ENCODE measurements at places on chromosomes 16 and 17. TPM values are rescaled to one million over a fixed set of nuclear protein-coding genes. Genes with fewer than 3 reads are reported as not detected.

DNA sequence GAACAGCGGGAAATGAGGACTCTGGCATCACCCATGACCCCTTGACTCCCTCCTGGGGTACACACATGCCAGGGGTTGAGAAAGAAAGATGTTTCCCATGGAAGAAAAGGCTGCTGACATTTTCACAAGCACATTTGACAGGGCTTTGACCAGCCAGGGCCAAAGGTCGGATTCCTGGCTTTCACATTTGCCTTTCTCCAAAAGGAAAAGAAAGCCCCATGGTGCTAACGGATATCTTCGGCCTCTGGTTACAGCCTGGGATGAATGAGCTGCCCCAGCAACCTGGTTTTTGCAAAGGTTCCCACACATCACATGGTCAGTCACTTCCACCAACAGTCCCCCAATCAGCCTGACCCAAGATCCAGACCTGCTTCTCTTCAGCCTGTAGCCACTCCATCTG lies 478.2 kb upstream of the CDH11 start:
- no peak for DNase-seq

Gene STX1B
- 0.74 TPM for total RNA-seq

DNA sequence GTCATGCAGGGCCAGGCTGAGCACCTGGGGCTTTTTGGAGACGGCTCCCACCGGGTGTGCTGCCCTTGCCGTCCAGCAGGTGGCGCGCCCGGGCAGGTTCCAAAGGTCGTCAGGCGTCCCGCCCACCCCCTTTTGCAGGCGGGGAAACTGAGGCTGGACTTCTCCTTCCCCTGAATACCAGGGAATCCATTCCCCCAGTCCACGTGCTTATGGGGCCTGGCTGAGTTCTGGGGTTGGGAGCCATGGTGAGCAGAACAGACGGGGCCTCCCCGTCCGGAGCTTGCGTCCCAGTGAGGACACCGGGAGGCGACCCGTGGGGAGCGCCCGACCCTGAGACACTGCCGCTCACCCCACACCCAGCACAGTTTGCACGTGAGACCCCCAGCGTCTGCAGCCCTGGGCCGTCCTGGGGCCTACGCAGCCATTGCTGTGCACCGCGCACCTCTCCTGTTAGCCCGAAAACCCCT lies 51.8 kb upstream of the JPH3 start:
- no peak for DNase-seq

Gene ENPP7
- not detected for total RNA-seq

- no peak for DNase-seq
These were observed 5.3 kb downstream of the DOC2A start for GRCh38 chr16:30005341-30006094.

DNA sequence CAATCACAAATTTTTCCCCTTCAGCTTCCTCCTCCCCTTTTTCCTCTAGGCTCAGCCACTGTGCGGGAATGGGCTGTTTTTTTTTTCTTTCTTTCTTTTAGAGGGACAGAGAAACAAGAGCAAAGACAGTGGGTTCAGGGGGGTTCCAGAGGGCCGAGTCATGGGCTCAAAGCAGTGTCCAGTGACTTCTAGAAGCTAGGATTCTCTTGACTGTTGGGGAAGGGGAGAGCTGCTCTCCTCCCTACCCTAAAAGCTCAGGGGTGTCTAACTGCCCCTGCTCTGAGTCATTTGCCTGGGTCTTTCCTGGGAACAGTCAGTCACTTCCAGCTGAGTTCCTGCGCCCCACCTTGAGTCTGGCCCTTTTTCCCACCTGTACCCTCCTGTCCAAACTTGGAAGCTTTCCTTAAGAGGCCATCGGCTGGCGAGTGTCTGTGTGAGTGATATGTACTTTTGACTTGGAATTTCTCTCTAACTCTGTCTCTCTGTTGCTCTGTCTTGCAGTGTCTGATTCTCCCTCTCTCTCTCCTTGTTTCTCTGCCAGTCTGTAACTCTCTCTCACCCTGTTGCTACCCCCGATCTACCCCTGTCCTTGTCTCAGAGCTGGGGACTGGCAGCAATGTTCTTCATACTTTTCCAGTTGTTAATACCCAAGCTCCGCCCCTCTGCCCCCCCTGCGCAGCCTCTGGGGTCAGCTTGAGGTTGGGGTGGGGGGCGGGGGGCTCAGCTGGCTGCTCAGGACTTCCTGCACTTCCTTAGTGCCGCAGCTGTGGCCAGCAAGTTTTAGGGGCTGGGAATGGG lies 2.4 kb downstream of the THRA start:
- no peak for DNase-seq

GRCh38 chr16:2966808-2967191 lies 2.3 kb upstream of the PAQR4 start:
- no peak for DNase-seq

- DNase-seq: no peak
These were observed 13.6 kb downstream of the COX4I1 start for GRCh38 chr16:85812811-85813700.

- no peak for DNase-seq
These were observed 149.4 kb downstream of the RBFOX1 start for GRCh38 chr16:7482032-7482431.

Gene UBE2O
- 18.3 TPM for total RNA-seq

DNA sequence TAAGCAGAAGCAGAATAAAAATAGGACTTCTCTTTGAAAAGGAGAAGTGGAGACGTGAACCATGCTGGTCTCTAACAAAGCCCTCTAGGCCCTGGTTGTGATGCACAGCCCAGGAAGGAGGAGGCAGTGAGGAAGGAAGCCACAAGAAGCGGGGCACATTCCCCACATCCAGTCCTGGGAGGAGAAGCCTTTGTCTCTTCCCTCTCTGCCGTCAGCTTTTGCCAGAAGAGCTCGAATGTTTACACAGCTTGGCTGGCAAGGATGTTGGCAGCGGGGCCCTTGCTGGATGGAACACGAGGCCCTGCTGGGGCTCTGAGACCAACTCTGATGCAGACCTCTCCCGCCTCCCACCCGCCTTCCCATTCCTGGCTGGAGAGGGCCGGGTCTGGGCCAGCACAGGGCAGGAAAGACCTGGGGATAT lies 91.3 kb downstream of the MAF start:
- DNase-seq: no peak

GRCh38 chr17:7379134-7379533 lies 1.8 kb upstream of the TNK1 start:
- DNase-seq: no peak

GRCh38 chr16:31260136-31260931 lies 559 bp downstream of the ITGAM start:
- DNase-seq: no peak

Gene GRN
- total RNA-seq: 155 TPM

Gene UTS2R
- total RNA-seq: not detected

DNA sequence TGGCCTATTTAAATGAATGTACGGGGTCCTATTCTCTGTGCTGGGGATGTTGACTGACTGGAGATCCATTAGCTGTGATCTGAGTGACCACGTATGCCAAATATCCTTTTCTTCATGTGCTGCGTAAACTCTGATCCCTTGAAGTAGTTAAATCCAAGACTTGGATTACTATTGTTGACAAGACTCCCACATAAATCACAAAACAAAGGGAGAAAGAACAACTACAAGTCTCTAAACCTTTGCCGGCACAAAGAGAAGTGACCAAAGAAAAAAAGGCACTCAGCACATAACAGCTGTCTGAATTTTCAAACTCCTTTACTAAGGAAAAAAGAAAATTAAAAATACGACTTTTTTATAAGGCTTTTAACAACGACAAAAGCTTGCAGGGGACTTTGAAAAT lies 559.9 kb upstream of the CDH8 start:
- no peak for DNase-seq

DNA sequence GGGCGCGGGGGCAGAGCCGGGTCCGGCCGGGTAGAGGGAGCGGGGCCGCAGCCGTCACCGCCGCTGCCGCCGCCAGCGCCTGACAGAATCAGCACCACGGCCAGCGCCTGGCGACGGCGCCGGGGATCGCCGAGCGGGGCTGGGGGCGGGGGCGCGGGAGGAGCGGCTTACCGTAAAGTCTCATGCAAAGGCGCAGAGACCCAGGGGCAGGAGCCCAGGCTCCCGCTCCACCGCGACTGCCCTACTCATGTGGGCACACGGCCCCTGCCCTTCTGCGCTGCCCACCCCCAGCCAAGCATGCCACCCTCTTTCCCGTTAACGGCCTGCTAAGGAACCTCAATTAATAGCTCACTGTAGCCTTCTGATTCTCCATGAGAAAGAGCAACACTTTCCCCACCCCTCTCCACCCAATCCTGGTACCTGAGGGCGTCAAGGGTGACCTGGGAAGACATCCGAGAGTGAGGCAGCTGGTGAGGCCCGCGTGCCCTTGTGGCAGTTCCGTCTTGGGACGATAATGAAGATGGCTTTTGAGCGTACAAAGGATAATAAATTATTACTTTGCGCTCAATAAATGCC lies at the start of gene SEZ6:
Gene SEZ6 (minus strand): TSS at position 98 of the 576 bp plus-strand sequence. CDS start 164 bp downstream, outside the sequence.
- peak; percentile 23 for DNase-seq

DNA sequence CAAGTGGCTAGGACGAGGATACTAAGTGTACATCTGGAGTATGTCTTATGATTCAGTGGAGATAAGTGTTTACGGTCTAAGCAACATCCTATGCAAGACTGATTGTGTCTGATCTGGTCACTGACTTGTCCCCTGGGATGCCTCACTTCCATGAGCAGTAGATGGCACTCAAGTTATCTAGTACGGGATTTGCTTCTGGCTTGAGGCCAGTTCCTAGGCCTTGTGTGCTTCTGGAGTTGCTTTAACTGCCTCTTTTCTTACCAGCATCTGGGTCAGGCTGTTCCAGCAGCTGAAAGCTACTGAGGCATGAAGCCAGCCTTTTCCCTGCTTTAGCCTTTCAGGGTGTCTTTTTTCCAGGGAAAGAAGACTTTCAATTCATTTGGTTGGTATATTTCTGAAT lies 23.0 kb downstream of the SUPT6H start:
- no peak for DNase-seq

- no peak for DNase-seq
These were observed 4.3 kb upstream of the ADAMTS18 start for GRCh38 chr16:77439106-77439505.

DNA sequence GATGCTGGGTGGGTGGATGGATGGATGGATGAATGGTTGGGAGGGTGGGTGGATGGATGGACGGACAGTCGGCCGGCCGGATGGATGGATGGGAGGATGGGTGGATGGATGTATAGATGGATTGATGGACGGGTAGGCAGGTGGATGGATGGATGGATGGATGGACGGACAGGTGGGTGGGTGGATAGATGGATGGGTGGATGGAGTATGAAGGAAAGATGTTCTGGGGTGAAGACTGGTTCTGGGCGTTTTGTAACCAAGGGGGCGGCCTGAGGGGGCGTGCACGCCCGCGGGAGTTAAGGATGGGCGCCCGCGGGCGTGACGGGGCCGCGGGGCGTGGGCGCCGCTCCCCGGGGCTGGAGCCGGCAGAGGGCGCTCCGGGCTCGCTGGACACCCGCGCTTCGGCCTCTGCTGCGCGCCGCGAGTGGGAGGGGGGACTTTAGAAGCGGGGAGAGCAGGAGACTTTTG lies at the start of gene NECAB2:
Gene NECAB2 (plus strand): TSS at position 407 of the 468 bp plus-strand sequence. CDS start 405 bp downstream, outside the sequence.
- no peak for DNase-seq

DNA sequence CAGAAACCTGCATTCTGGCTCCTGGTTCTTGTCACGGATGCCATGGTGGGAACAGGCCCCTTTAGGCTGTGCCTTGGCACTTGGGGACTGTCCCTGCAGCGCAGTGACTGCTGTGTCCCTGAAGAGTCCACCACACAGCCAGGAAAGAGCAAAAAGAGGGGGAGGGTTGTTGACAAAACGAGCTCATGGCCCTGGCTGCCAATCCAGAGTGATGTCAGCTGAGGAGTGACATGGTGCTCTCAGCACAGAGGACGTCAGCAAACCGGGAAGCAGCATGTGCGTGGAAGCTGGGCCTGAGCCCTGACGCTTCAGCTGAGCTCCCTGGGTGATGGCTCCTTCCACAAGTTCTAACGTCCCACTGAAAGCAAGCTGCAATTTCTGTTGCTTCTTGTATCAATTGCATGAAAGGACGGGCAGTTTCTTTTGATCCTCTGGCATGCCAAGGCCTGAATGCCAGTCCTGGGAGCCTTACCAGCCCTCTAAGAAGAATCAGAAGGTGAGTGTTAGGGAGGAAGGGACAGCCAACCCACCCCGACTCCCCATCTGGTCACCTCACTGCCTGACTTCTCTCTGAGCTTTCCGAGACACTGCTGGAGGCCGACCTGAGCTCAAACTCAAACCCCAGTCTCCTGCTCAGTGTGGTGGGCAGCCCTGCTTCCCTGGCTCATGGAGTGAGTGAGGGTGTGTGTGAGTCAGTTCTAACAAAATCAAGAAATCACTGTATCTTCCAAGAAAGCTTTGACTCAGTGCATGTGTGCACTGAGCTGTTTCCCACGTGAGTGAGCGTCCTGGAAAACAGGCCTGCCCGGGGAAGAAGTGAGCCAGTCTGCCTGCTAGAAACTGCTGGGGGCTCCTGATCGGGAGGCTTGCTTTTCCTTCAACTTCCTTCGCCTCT lies 14.7 kb upstream of the WNT3 start:
- DNase-seq: no peak

Gene PRKCB
- total RNA-seq: 7.0 TPM

Gene KRTAP4-9
- total RNA-seq: not detected

DNA sequence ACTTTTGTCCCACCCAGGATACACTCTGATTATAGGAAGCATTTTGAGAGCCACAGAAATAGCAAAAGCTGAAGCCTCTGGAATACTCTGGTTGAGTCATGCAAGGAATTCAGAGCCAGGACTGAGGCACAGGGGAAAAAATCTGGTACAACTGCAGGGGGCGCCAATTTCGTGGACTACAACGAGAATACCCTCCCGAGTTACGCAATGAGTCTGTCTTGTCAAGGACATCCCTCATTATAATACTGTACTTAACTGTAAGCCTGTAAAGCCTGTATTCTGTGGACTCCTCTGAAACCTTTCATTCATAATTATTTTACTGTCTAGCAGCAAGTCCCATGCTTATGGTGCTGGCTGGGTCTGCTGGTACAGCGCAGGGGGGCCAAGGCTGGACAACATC lies 7.8 kb downstream of the HOXB1 start:
- no peak for DNase-seq

Gene ACSM2B
- 0.37 TPM for total RNA-seq

GRCh38 chr16:29824589-29825144 lies 4.4 kb downstream of the MVP start:
- no peak for DNase-seq

DNA sequence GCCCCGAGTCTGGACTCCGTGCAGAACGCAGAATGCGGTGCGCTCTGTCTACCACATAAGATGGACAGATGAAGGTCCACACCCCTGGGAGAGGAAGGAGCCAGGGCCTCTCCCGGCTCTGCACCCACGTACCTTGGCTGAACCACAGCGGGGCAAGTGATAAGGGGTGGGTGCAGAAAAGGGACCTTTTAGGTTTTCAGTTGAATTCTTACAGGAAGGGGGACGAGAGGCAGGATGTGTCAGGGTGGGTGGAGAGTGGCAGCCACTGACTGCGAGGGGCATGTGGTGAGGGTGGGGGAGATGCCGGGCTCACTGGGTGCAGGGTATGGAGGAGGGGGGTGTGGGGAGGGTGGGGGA lies 372 bp downstream of the CD300A start:
- DNase-seq: no peak

DNA sequence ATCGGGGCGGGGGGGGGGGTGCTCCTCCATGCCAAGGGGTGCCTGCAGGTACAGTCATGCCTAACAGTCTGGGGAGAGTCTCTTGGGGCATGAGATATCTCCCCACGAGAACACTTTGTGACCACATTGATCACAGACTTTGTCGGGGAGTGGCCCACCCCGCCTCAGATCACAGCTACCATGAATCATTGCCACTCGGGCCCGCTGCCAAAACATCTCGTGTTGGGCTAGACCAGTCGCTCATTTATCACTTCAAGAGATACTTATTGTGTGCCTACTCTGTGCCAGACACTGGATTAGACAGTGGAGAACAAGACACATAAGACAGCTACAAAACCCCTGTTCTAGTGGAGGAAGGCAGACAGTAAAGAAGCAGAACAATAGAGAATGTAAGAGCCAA lies 72.6 kb downstream of the CLEC16A start:
- DNase-seq: no peak

GRCh38 chr16:57130950-57131321 lies 38.6 kb downstream of the CPNE2 start:
- no peak for DNase-seq

Gene TEX14
- 0.11 TPM for total RNA-seq

Gene SPHK1
- total RNA-seq: 3.8 TPM
